Anterior cingulate cortex (tissue), 58 donors: ENCODE measurements at places on chromosomes 3 and 15.

- no peak for DNase-seq
Observed at GRCh38 chr3:156160647-156161046, 40.3 kb downstream of the KCNAB1 start.

DNA sequence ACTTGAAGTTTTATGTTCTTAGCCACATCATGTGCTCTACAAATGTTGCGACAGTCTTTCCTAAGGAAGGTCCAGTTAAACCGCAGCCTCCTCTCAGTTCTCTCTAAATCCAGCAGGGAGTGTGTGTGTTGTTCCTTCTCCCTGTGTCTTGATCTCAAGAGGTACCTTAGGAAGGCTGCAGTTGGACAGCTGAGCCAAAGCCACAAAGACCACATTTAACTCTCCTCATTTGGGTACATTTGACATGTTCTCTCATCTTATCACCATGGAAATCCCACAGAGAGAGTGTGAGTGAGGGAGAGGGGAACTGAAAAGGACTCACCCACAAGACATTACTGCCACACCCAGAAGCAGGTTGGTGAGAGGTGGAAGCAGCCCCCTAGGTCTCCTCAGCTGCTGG lies 79.5 kb downstream of the CD200R1L start:
- no peak for DNase-seq

DNA sequence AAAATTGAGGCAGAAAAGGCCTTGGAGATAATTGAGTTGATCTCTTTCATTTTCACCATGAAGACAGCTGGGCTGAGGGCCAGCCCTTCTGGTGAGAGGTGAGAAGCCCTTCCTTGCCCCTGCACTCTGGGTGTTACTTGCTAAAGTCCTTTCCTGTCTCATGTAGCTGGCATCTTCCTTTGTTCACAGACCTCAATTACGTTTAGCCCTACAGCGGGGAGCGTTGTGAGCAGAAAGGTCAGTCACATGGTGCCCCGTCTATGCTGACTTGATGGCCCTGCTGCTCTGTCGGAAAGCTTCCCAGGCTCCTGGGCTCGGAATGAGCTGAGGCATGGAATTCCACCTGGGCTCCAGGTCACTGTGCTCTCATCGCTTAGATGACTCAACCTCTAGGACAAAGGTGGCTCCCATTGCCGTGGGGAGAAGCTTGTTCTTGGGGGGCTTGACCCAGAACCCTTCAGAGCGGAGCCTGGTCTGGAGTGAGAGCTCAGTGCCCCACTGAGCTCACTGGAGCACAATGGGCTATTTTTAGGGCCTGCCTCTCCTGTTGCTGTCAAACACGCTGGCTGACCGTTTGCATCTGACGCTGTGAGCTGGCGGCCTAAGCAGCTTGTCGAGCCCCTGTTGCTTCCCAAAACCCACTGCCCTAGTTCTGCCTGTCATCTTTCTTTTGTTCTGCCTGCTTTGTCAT lies 47.0 kb downstream of the RPLP1 start:
- peak; percentile 23 for DNase-seq

GRCh38 chr15:74531144-74531811 lies 9.7 kb upstream of the ARID3B start:
- no peak for DNase-seq

DNA sequence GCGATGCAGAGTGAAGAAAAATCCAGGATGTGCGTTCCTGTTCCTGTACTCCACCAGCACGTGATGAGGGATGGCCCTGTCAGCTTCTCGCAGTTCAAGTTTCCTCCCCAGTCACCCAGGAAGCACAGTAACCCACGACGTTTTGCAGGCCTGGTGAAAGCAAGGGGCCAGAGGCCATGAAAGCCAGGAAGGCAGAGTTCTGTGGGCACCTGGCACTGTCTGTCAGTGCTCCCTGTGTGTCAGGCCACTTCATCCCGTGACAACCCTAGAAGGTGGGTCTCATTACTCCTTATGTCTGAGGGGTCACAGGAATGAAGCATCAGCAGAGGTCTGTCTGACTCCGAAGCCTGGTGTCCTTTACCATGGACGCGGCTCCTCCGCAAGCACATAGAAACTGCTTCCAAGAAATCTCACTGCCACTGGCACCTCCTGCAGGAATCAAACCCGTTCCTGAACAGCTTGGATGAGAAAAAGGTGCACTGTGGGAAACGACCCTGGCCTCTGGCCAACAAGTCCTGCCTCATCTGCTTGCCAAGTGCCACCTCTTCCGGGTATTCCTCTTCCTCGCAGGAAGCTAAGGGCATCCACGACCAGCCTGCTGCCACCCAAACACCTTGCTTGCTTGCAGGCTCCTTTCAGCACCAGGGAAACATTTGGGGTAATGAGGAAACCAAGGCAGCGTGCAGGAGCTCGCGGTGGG lies 14.6 kb downstream of the RAB43 start:
- no peak for DNase-seq

DNA sequence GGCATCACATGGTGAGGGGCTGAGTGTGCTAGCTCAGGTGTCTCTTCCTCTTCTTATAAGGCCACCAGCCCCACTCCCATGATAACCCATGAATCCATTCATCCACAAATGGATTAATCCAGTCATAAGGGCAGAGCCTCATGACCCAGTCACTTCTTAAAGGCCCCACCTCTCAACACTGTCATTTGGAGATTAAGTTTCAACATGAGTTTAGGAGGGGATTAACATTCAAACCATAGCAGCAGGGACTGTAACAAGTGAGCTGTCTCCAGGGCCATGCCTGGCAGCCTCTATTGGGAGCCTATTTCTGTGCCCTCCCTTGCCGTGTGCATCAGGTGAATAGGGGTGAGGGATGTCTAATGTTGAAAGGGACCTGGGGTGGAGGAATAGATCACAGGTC lies 77.5 kb downstream of the CHRD start:
- no peak for DNase-seq

GRCh38 chr15:60999771-61000170 lies 229.3 kb downstream of the RORA start:
- no peak for DNase-seq

GRCh38 chr15:72312605-72313447 lies 7.1 kb downstream of the CELF6 start:
- peak; percentile 25 for DNase-seq

- DNase-seq = no peak
Observed at GRCh38 chr3:52277972-52278509, 408 bp downstream of the WDR82 start.

DNA sequence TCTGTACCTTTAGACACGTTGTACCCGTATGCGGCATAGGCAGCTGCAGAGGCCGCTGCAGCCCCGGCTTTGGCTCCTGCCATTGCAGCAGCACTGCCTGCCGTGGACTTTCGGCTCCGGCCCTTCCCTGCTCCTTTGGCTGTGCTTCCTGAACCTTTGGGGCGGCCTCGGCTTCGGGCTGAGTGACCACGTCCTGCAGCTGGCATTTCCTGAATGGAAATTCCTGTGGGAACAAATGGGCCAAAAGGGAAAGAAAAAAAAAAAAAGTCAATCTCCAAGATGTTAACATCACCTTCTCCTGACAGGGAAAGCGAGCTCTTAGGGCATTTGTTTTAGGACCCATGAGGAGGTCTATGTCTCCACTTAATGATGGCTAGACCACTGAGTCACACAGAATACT lies 29.6 kb downstream of the CHAC1 start:
- no peak for DNase-seq
